ENCODE measurements at places on chromosomes 12 and 14.

- no peak for DNase-seq
Observed at GRCh38 chr14:55867311-55867710, 250.9 kb upstream of the PELI2 start.

GRCh38 chr12:26871985-26872384 lies 39.0 kb upstream of the ITPR2 start:
- DNase-seq = no peak

DNA sequence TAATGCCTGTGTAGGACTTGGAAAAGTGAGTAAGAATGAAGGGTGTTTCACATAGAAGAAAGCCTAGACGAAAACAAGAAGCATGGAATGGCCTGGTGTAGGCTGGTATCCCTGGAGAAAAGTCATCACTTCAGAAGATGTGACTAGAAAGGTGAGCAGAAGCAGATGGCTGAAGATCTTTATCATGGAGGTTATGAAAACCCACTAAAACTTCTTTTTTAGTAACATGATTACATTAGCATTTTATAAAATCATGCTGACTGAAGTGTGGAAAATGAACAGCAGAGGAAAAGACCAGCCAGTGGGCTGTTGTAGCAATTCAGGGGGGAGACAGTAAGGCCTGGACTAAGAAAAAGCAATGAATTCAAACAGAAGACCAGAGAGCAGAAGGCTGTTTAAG lies 114.5 kb upstream of the G2E3 start:
- no peak for DNase-seq

DNA sequence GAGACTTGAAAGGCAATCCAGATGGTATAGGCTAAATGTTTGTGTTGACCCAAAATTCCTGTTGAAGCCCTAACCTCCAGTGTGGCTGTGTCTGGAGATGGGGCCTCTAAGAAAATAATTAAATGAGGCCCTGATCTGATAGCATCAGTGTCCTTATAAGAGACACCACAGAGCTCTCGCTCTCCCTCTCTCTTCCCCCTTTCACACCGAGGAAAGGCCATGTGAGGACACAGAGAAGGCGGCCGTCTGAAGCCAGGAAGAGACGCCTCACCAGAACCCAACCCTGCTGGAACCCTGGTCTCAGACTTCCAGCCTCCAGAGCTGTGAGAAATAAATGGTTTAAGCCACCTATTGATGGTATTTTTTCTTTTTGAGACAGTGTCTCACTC lies 87.5 kb downstream of the SCARB1 start:
- no peak for DNase-seq

DNA sequence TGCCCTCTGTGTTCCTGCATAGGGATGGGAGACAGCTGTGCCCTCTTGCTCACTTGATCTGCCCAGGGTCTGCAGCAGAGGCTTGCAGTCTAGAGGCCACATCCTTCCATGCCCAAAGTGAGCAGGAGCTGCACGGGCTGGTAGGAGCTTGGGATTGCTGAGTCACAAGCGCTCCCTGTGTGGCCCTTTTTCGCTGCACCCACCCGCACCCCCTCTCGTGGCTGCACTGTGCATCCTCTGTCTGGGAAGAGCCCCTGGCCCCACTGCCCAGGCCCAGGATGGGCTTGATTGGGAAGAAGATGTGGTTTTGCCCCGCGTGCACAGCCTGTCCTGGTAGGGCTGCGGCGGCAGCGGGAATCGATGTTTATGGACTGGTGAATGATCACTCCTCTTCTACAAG lies 192.4 kb downstream of the TSPAN9 start:
- no peak for DNase-seq

- DNase-seq = peak; percentile 18
Observed at GRCh38 chr14:101927859-101928258, 36.5 kb upstream of the DYNC1H1 start.

DNA sequence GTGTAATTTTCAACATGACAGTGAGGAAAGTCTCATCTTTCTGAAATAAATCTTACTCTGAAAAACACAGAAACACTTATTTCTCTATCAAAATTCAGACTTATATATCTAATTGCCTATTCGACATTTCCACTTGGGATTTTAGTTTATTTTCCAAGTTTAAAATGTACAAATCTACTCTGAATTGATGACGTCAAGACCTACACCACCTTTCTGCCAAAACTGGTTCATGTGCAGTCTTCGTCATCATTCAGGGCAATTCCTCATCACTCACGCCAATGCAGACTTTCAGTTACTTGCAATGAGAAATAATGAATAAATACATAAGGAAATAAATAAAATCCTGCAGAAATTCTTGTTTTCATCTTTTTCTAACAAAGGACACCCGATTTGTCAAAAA lies 843.8 kb downstream of the C12orf50 start:
- no peak for DNase-seq

- no peak for DNase-seq
Observed at GRCh38 chr12:111519083-111519482, 80.0 kb downstream of the ATXN2 start.

DNA sequence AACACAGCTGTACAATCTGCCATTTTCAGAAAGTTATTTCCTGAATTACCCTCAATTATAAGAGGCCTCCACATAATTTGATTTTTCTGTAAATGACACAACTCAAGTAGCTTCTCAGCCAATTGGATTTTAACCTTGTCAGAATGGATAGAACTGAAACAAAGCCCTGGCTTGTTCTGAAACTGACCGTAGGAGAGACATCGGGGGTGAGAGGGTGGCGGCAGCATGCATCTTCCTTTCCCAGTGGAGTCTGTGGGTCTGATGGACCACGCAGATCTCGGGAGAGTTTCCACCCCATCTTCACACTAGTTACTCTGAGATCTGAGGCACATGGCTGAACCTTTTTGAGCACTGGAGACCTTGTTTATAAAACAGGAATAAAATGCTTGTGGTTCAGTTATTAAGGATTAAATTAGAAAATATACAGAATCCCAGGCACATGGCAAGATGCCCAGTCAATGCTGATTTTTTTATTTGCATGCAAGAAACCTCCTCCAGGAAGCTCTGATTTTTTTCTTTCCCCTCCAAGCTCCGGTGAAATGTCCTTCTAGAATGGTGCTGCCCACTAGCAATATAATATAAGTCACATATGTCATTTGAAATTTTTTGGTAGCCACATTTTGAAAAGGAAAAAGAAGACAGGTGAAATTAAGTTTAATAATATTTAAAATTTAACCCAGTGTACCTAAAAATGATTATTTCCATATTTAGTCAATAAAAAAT lies 153.9 kb downstream of the CHST11 start:
- DNase-seq = no peak

GRCh38 chr14:44795725-44796124 lies 166.0 kb downstream of the KLHL28 start:
- DNase-seq = no peak

GRCh38 chr14:55212634-55213033 lies 21.2 kb upstream of the DLGAP5 start:
- no peak for DNase-seq
